CD4-positive, alpha-beta memory T cell (primary cell): ENCODE measurements at places on chromosomes 1 and 21. TPM values are rescaled to one million over a fixed set of nuclear protein-coding genes. Genes with fewer than 3 reads are reported as not detected.

The UTS2 gene
- polyA plus RNA-seq, result 1.1 TPM

The NHLH1 gene
- not detected for polyA plus RNA-seq

The UBE2U gene
- polyA plus RNA-seq, result not detected

The TCHHL1 gene
- not detected for polyA plus RNA-seq

The FCRLA gene
- 2.7 TPM for polyA plus RNA-seq

The GNG12 gene
- polyA plus RNA-seq, result not detected

The C4BPA gene
- polyA plus RNA-seq, result not detected

The RABGAP1L gene
- polyA plus RNA-seq, result 80.6 TPM

The SNAP47 gene
- 46.6 TPM for polyA plus RNA-seq

The KIRREL1 gene
- not detected for polyA plus RNA-seq

The FYB2 gene
- not detected for polyA plus RNA-seq

The FCRL5 gene
- polyA plus RNA-seq, result 0.28 TPM

The CACNA1E gene
- not detected for polyA plus RNA-seq

The TRIM67 gene
- not detected for polyA plus RNA-seq

The GNB1 gene
- polyA plus RNA-seq, result 70.9 TPM

The SLC6A17 gene
- not detected for polyA plus RNA-seq

The SLC6A9 gene
- not detected for polyA plus RNA-seq

The SYCP1 gene
- polyA plus RNA-seq, result not detected

The CD48 gene
- 228 TPM for polyA plus RNA-seq

The CEP85 gene
- 6.7 TPM for polyA plus RNA-seq

The AIM2 gene
- 8.0 TPM for polyA plus RNA-seq

The COG2 gene
- polyA plus RNA-seq, result 28.8 TPM

The DCDC2B gene
- polyA plus RNA-seq, result not detected

The ADAM30 gene
- polyA plus RNA-seq, result not detected

The TTC39A gene
- polyA plus RNA-seq, result not detected

The ADCY10 gene
- polyA plus RNA-seq, result not detected

The SNX7 gene
- polyA plus RNA-seq, result 0.55 TPM

The GPR89A gene
- polyA plus RNA-seq, result 20.4 TPM

The GBP4 gene
- 54.3 TPM for polyA plus RNA-seq

The OR2T2 gene
- polyA plus RNA-seq, result not detected

The SPRR2B gene
- polyA plus RNA-seq, result not detected

The MYOC gene
- polyA plus RNA-seq, result not detected

The TMIGD3 gene
- not detected for polyA plus RNA-seq

The SELL gene
- 1,603 TPM for polyA plus RNA-seq

The GSTM5 gene
- polyA plus RNA-seq, result not detected

The CGN gene
- not detected for polyA plus RNA-seq

The FCRL3 gene
- 2.6 TPM for polyA plus RNA-seq

The KCNJ15 gene
- 0.55 TPM for polyA plus RNA-seq

The PTGFR gene
- not detected for polyA plus RNA-seq

The DYRK3 gene
- polyA plus RNA-seq, result 0.22 TPM

The S1PR1 gene
- 277 TPM for polyA plus RNA-seq

The S100A14 gene
- polyA plus RNA-seq, result not detected

The ABCG1 gene
- 17.0 TPM for polyA plus RNA-seq

The ITGB2 gene
- polyA plus RNA-seq, result 538 TPM

The ADORA3 gene
- not detected for polyA plus RNA-seq

The MX2 gene
- 46.9 TPM for polyA plus RNA-seq

The SLFNL1 gene
- not detected for polyA plus RNA-seq

The FCAMR gene
- not detected for polyA plus RNA-seq

The JAM2 gene
- not detected for polyA plus RNA-seq

The MMEL1 gene
- polyA plus RNA-seq, result 5.5 TPM

The TSACC gene
- 0.32 TPM for polyA plus RNA-seq

The IVL gene
- polyA plus RNA-seq, result not detected

The S100A16 gene
- not detected for polyA plus RNA-seq

The OR2L2 gene
- polyA plus RNA-seq, result not detected

The PALMD gene
- polyA plus RNA-seq, result not detected

The FCGR1A gene
- not detected for polyA plus RNA-seq

The AMPD1 gene
- polyA plus RNA-seq, result not detected

The PIGR gene
- polyA plus RNA-seq, result not detected

The AIRE gene
- 2.3 TPM for polyA plus RNA-seq

The SLC44A3 gene
- polyA plus RNA-seq, result 1.9 TPM
